ENCODE measurements at places on chromosomes 4 and X.

GRCh38 chrX:136061286-136061685 is 76.1 kb downstream of the SLC9A6 start:
- no peak for DNase-seq

DNA sequence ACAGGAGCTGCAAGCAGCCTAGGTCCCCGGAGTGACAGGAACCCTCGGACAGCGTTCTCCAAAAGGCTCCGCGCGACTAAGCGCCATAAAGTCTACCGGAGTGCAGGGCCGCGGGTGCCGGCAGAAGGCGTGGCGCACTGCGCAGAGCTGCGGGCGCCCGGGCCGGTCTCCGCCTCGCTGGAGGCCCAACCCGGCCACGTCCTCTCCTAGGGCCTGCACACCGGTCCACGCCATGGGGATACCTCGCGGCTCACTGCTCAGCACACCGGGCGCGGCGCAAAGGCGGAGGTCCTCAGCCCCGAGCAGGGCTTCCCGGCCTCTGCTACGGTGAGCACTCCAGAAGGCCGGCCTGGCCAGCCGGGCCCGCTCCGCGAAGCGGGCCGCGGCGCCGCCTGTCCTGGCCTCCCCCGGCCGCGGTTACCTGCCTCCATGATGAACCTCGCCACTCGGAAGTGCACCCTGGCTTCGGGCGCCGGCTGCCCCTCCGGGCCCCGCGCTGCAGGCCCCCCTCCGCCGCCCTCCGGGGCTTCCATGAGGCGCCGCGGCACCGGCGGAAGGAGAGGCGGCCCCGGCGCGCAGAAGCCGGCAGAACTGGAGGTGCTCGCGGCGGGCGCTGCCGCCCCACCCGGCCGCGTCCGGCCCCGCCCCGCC is at the start of gene CCNQ:
Gene CCNQ, minus strand, starts transcription at position 599 of the 651 bp plus-strand sequence. Its CDS starts 66 bp downstream, at position 533.
- no peak for DNase-seq

- DNase-seq = no peak
Observed at GRCh38 chr4:100569196-100569595, 51.4 kb upstream of the EMCN start.

DNA sequence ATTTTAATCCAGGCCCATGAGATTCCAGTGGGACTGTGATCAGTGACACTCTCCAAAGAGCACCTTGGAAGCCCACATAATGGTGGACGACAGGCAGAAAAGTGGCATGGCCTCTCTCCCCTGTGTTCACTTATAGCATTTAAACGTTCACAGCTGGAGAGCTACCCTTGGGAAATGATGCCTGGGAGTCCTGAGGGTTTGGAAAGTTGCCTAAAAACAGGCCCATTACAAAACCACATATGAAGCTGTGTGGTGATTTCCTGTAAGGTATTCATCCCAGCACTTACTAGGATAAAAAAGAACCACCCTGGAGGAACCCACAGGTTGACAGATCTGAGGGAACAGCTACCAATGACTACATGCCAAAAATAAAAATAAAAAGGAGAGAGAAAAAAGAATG is 193.2 kb downstream of the RASL11B start:
- no peak for DNase-seq

Measured in T-helper 17 cell (primary cell).